ENCODE measurements at places on chromosomes 11 and 22. TPM values are rescaled to one million over a fixed set of nuclear protein-coding genes. Genes with fewer than 3 reads are reported as not detected.

KCNJ5 gene
- total RNA-seq: 0.11 TPM

DNA sequence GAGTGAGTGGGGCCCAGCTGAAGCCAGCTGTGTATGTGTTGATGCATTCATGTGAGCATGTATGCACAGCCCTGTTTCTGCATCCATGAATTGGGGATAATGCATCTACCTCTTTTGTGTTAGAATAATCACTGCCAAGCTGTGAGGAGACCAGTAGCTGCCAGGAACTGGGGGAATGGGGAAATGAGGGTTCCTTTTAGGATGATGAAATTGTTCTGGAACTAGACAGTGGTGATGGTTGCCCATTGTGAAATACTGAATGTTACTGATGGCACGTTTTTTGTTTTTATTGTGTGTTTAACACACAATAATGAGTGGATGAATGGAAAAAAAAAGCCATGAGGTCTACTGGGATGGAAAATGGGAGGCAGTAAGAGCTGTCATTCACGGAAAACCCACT, 45.3 kb upstream of the WNT11 start:
- no peak for DNase-seq

- no peak for DNase-seq
These were observed 171.3 kb downstream of the GRIK4 start for GRCh38 chr11:120682866-120683265.

DNA sequence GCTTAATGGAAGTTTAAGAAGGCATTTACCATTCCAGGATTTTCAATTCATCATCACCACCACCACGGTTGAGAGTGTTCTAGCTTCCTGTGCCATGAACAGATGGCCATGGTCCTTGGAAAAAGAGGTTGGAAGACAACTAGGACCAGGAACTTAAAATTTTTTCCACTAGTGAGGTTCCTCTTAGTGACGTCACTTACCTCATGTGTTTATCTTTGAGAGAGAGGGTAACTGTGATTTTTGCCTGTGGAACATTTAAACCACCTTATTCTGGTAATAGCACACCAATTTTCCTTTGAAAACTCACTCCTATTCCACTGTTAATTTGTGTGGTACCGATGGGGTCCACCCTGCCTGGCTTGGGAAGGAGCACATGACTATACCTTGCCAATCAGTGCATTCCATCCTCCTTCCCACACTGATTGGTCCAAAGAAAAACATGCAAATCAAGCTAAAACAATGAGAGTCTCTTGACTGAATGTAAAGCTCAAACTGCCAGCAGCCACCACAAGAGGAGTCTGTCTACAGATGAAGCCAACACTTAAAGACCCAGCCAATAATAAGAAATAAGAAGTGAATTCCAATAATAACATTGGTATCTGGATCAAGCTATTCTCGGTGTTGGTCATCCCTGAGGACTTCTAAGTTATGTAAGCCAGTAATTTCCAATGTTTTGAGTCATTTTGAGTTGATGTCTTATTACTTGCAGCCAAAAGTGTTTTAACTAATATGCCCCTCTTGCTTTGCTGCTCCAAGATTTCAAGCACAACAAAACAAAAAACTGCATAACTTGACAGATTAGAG, 111.8 kb downstream of the MPPED2 start:
- DNase-seq: no peak

DNA sequence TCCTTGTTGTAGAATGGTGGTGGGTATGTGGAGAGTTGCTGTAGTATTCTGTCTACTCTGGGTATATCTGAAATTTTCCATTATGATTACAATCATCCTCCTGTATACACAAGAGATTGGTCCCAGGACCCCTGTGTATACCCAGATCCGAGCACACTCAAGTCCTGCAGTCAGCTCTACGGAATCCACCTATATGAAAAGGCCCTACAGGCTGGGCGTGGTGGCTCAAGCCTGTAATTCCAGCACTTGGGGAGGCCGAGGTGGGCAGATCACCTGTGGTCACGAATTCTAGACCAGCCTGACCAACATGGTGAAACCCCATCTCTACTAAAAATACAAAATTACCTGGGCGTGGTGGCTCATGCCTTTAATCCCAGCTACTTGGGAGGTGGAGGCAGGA, 17.2 kb downstream of the PARVA start:
- DNase-seq: no peak

CBX7 gene
- total RNA-seq: 28.2 TPM

DNA sequence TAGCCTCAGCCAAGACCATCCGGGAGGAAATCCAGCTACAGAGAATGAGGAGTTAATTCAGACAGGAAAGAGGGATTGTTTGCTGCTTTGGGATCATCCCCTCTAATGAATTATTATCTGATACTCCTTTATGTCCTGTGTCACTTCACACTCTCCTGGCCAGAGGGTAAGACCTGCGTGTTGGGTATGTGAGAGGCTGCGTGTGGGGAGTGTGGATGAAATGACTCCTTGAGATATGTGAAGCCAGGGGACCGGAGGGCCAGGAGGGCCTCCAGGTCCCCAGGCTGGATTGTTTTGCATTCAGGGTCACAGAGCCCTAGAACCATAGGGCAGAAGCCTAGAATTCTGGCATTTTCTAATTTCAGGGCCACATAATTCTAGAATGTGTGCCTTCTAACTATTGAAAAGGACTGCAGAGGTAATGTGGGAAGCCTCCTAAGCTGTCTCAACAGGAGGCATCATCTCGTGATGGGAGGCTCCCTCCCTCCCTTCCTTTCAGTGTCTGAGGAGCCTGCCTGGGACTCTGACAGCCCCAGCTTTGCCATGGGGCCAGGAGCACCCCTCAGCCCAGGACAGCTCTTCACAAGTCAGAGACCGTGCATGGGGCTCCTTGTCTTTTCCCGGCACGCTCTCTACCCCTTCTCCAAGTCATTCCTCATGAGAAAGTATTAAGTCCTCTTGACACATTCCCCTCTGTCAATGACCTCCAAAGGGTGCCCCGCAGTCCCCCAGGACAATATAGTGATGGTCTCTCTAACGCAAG, 3.7 kb downstream of the TPBGL start:
- no peak for DNase-seq

GRCh38 chr11:94472916-94473799, 20.5 kb downstream of the MRE11 start:
- no peak for DNase-seq

GPHA2 gene
- total RNA-seq: 2.1 TPM

DNA sequence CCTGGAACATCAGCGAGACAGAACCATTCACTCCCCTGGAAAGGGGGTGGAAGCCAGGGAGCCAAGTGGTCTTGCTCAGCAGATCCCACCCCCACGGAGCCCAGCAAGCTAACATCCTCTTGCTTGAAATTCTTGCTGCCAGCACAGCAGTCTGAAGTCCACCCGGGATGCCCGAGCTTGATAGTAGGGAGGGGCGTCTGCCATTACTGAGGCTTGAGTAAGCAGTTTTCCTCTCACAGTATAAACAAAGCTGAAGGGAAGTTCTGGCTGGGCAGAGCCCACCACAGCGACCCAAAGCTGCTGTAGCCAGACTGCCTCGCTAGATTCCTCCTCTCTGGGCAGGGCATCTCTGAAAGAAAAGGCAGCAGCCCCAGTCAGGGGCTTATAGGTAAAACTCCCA, 764.8 kb upstream of the LUZP2 start:
- DNase-seq: no peak
